Right atrium auricular region (tissue), 2 donors: ENCODE measurements at places on chromosomes 1 and 21. TPM values are rescaled to one million over a fixed set of nuclear protein-coding genes. Genes with fewer than 3 reads are reported as not detected.

DNA sequence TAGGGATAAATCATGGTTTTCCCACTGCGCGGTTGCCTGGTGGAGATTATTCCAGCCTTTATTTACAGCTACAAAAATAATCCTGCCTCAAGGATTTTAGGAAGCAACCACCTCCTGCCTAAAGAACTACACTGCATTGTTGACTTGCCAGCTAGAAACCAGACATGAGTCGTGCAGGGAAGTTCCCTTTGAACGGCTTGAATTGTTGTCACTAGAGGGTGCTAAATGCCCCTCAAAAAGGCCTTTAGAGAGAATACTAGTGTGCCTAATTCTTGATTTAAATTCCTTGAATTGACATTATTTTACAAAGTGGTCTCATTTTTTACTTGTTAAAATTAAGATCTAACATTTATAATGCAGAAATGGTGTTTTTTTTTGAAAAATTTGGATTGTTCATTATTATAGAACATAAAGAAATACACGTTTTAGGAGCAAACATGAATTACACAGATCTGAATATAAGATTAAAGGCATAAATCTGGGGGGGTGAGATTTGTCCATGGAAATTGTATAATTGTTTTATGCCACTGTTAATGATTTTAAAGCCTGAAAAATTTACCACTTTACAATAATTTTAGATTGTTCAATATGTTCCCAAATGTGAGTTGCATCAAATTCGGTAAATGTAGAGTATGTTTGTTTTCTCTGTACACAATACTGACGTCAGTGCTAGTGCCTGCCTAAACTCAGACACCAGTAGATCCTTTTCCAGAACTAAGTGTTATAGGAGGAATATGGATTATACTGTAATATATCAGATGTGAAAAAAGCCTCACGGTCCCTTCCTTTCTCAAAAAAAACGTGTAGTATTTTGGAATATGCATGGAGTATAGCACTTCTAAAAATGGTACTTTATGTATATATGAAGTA lies 7.6 kb upstream of the ERG start:
- H3K36me3 ChIP-seq = no peaks in the 10 kb centered on the region
- H3K27ac ChIP-seq = no peak overlapping the region
- H3K27me3 ChIP-seq = no peaks in the 10 kb centered on the region
- no peak overlapping the region for H3K4me3 ChIP-seq
- no peak for DNase-seq
- H3K4me1 ChIP-seq = peaks cover 12% of the 10 kb centered on the region

DNA sequence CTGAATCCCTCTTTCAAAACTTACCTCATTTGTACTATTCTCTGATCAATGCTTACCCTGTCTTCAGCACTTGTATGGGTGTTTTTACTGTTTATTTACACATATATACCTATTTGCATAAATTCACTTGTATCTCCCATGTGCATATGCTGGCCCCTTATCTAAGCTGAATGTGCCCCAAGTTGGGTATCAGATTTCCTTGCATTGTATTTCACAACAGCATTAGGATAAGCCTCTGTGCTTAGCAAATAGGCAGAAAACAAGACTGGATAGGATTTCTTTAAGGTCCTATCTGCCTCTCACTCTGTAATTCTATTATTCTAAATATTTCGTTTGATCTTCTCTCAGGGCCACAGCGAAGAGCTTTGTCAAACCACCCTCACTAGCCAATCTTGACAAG lies 45.9 kb upstream of the IPO9 start:
- H3K27me3 ChIP-seq = no peaks in the 10 kb centered on the region
- no peak for DNase-seq
- H3K27ac ChIP-seq = no peak overlapping the region
- H3K4me3 ChIP-seq = no peak overlapping the region
- no peaks in the 10 kb centered on the region for H3K4me1 ChIP-seq
- H3K36me3 ChIP-seq = peaks cover 53% of the 10 kb centered on the region

- peaks cover 70% of the 10 kb centered on the region for H3K36me3 ChIP-seq
- H3K27me3 ChIP-seq = no peaks in the 10 kb centered on the region
- peaks cover 25% of the 10 kb centered on the region for H3K4me1 ChIP-seq
- H3K27ac ChIP-seq = peak overlapping the region; percentile 57
- DNase-seq = no peak
Measured at GRCh38 chr21:38822778-38823238, 17.1 kb downstream of the ETS2 start.

The FCGR2B gene
- total RNA-seq = 8.1 TPM
